Cerebellum (tissue), 4 donors: ENCODE measurements at places on chromosomes 2 and 18.

DNA sequence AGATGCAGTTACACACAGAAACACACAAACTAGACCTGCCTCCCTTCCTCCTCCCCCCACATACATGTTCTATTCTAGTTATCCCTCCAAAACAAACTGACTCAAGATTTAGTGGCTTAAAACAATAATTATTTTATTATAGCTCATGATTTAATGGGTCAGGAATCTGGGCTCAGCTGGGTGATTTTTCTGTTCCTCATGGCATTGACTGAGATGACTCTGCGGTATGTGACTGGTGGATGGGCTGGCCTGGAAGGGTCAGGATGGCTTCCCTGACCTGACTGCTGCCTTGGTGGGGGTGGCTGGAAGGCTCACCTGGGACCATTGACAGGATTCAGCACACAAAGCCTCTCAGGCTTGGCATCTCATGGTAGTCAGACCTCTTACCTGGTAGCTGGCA lies 33.7 kb upstream of the NTSR2 start:
- DNase-seq, result no peak

GRCh38 chr2:197309691-197310231 lies 819 bp downstream of the ANKRD44 start:
- peak; percentile 35 for DNase-seq

DNA sequence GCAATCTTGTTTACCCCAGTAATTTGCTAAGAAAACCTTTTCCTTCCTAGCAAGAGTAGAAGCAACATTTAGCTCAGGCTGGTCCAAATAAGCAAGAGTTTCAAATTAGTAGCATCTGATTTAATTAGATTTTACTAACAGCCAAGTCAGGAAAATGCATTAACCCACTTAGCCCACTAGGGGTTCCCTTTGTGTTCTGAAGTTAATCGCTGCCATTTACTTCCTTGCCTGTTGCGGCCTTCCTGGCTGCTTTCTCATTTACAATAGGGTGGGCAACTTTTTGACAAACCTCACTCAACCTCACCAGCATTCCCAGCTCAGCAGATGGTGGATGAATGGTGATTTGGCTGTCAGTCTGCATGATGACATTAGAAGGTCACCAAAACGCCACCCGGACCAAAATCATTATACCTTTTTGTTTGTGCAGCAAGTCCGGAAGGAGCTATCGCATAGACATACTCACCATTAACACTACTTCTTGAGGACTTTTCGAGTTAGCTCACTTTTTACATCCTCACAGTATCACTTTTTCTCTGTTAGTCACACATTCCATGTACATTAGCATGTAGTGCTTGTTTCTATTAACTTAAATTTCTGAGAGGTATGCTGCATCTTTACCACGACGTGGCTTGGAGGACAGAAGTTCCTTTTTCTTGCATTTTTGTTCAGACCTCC lies 101.5 kb upstream of the SETBP1 start:
- no peak for DNase-seq

DNA sequence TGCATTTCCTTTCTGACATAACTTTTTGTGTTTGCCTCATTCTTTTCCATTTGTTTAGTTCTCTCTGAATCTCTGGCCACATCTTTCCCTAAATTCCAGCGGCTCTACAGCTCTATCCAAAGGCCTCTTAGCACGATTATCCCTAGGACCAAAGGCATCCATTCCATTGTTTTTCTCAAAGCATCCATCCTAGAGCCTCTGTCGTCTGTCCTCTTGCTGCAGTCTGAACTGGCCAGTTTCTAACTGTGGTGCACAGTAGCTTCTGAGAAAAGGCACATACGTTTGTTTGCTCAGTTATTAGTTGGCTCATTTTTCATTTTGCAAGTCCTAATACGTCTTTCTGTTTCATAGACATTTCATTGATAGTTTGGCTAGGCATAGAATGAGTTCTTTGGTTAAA lies 45.7 kb upstream of the TCF7L1 start:
- no peak for DNase-seq

- peak; percentile 79 for DNase-seq
Observed at GRCh38 chr2:234135750-234136221, 85.3 kb downstream of the SPP2 start.

- no peak for DNase-seq
Observed at GRCh38 chr2:212427638-212428037, 111.0 kb downstream of the ERBB4 start.

- no peak for DNase-seq
Observed at GRCh38 chr2:126900646-126901319, 2.1 kb downstream of the TEX51 start.

DNA sequence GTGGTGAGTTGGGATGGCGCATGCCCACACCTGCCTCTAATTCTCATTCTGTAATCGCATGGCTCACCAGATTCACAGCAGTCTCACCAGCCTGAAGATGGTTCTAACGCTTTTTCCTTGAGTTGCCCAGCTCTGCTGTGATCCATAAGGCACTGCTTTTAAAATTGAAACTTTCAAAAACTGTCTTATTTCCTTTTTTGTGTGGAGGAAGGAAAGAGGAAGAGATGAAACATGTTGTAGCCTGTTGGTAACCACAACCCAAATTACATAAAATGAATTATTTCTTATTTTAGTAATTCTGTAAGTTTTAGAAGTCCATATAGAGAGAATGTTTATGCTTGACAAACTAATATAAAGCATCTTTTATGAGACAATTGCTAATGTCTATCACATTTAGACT lies 165.4 kb downstream of the RBM43 start:
- DNase-seq, result no peak
